Activated CD4-positive, alpha-beta T cell treated with anti-CD3 and anti-CD28 coated beads, Interleukin-2, amount 50 U/mL, for 4 hours (primary cell): ENCODE measurements at places on chromosomes 6 and 20.

- no peak for DNase-seq
Measured at GRCh38 chr6:16503241-16503775, 258.0 kb downstream of the ATXN1 start.

DNA sequence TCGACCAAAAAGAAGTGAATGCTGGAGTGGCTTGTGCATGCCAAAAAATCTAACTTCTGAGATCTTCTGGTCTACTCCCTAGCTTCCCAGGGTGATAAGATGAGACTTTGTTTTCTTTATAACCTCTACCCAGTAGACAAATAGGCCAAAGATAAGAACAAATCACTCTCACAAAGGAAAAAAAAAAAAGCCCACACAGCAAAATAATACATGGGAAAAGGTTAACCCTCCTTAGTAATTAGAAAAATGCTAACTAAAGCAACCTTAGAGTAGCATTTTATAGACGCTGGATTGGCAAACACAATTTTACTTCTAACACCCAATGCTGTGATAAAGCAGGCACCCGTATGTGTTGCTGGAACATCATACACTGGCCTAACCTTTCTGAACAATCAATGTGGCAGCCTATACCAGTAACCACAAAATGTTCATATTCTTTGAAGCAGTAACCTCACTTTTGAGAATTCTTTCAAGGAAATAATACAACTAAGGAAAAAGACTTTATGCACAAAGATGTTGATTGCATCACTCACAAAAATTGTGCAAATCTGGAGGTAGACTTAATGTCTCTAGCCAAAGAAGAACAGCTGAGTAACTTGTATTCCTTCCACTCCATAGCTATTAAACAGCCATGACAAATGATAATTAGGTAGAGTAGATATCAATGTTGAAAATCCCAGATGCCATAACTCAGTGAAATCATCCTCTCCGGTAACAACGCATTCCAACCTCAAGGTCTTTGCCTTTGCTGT lies 116.3 kb upstream of the QKI start:
- no peak for DNase-seq

DNA sequence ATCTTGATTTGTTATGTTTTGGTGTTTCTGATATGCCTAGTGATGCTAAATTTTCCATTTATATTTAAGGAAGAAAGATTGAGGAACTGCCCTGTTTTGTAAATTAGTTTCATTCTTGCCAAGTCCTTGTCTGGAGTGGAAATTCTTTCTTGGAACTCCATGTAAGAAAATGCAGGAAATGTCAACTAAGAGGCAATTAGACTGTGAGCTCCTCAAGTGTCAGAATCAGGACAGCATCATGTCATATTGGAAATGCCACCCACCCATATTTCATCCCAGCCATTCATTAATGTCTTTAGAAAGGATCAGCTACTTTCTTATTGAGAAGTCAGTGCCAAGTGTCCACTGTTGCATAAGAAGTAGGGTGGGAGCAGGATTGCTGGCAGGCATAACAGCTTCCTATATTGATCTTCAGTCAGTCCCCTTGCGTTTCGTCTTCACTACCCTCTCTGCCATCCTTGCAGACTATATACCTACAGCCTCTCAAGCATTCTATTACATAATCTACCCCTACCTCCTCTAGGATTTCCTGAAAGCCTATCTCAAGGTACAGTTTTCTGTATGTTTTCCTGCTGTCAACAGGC lies 42.4 kb downstream of the HAO1 start:
- no peak for DNase-seq

- DNase-seq, result no peak
Measured at GRCh38 chr6:77430504-77430903, 32.8 kb downstream of the HTR1B start.

DNA sequence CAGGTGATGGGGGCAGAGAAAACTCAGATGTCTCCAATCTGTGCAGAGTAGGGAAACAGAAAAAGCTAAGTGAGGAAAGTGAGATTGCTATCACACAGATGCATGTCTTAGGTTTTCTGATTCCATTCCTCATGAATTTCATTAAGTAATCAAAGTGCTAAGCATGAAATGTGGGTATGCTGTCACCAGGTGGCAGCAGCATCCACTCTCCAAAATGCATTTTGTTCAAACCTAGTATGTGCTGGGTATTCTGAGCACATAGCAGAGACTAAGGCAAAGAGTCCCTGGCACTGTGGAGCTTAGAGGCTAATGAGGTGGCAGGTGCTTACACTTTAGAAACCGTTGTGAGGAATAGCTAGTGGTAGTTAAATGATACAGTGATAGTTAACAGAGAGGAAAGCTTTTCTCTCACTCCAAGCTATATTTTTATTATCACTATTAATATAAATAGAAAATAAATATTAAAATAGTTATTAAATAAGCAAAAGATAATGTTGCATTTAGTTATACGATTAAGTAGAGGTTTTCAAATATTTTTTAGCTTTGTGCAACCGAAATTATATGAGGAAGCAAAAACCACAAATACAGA lies 179.5 kb downstream of the CDH26 start:
- no peak for DNase-seq

GRCh38 chr20:48632825-48633619 lies 194.8 kb downstream of the PREX1 start:
- DNase-seq, result no peak

DNA sequence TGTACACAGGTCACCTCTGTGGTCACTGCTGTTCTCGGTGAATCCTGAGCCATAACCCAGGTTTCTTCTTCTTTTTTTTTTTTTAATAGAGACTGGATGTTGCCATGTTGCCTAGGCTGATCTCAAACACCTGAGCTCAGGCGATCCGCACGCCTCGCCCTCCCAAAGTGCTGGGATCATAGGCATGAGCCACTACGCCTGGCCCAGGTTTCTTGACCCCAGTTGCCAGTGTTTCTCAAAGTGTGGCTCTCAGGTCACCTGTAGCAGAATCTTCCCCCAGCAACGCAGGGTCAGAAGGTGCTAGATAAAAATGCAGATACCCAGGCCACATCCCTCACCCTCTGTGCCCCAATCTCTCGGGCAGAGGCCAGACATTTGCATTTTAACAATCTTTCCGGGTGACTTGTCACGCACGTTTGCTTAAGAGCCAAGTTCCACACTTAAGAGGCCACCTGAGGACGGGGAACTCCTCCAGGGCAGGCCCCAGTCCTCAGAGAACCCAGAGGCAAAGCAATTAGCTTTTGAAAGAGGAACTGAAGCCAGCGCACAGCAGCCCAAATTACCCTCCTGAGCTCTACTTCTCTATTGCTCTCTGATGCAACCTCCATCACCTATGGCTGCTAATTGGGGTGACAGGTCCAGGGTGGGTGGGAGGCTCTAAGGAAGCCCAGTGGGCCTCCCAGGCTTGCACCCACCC lies 81.8 kb downstream of the NFATC2 start:
- DNase-seq, result no peak

DNA sequence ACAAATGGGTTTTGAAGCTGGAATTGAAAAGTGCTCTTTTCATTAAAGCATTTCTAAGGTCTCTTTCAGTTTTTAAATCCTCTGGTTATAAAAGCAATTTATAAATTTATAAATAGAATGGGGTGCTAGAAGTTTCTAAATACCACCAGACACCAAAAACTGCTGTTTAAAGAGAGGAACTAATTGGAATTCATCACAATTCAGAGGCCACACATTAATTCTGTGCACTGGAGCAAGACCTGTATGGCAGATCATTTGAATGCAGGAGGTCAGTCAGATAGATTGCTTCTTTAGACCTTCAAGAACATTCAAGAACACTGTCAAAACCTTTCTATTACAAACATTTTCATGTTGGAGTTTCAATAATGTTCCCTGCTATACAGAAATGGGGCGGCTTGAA lies 55.1 kb downstream of the ALDH8A1 start:
- DNase-seq, result no peak

DNA sequence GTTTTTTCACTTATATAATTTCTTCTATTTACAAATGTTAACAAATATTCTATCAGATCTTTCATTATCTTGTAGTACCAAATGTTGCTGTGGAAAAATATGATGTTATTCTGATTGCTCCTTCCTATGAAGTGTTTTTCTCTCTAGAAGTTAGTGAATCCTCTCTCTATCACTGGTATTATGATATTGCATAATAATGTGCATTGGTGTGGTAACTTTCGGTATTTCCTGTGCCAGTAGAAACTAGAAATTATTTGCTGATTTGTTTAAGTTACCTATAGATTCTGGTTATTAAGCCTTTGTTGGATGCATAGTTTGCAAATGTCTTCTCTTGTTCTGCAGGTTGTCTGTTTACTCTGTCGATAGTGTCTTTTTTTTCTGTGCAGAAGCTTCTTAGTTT lies 342.5 kb downstream of the CENPW start:
- DNase-seq, result no peak

DNA sequence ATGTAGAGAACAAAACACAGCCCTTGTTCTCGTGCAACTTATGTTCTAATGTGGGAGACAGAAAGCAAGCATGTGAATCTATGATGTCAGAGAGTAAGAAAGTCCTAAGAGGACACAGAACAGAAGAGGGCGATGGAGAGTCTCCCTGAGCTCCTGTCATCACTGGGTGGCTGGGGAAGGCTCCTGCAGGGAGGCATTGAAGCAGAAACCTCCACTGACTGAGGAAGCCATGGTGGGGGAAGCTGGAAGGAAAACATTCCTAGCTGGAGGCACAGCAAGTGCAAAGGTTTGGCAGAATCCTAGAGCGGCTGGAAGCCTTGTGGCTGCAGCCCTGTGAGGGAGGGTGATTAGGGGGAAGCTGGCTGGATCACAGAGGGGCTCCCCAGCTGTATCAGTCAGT lies 248.0 kb downstream of the CDH26 start:
- DNase-seq, result no peak

DNA sequence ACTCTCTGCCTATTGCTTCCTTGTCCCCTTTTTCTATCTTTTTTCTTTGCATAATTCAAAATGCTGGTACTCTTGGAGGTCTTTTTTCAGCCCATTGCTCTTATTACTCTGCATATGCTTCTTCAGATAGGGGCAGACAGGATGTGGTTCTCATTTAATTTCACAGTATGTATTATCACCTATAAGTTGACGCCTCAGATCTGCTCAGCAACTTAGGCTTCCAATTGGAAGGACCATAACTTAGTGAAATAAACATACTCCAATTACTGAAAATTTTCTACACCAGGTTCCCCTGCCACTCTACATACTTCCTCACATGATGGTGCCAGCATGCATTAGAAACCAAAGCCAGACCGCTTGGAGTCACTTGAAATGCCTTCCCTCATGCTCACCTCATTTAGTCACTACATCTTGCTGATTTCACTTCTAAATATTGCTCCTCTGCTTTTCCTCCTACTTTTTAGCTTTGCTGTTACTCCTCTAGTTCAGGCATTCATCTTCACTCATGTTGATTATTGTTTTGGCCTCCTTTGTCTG lies 34.5 kb upstream of the AHI1 start:
- DNase-seq, result no peak

GRCh38 chr6:170289951-170290295 lies 955 bp downstream of the DLL1 start:
- DNase-seq, result no peak

- peak; percentile 14 for DNase-seq
Measured at GRCh38 chr6:7087491-7087979, 20.2 kb upstream of the RREB1 start.

DNA sequence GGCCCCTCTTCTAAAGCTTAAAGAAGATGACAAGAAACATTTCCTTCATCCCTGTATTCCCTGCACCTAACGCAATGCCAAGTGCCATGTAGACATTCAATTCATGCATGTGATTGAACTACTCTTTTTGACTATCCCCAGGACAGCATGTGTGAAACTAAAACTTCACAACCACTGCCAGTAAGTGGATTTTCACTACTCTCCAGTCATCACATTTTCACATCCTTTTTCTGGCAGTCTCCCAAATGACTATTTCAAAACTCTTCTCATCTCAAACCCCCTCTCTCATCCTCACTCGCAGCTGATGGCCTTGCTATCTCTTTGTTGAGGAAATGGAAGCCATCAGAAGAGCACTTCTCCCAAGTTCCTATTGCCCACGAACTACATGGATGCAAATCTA lies 122.6 kb downstream of the OPRM1 start:
- no peak for DNase-seq

GRCh38 chr6:143598466-143599080 lies 79.2 kb upstream of the PHACTR2 start:
- no peak for DNase-seq

GRCh38 chr6:101202867-101203374 lies 190.6 kb upstream of the GRIK2 start:
- DNase-seq, result no peak

- no peak for DNase-seq
Measured at GRCh38 chr6:143689852-143690251, 12.1 kb downstream of the PHACTR2 start.

GRCh38 chr6:24517659-24518543 lies 23.1 kb downstream of the ALDH5A1 start:
- no peak for DNase-seq

DNA sequence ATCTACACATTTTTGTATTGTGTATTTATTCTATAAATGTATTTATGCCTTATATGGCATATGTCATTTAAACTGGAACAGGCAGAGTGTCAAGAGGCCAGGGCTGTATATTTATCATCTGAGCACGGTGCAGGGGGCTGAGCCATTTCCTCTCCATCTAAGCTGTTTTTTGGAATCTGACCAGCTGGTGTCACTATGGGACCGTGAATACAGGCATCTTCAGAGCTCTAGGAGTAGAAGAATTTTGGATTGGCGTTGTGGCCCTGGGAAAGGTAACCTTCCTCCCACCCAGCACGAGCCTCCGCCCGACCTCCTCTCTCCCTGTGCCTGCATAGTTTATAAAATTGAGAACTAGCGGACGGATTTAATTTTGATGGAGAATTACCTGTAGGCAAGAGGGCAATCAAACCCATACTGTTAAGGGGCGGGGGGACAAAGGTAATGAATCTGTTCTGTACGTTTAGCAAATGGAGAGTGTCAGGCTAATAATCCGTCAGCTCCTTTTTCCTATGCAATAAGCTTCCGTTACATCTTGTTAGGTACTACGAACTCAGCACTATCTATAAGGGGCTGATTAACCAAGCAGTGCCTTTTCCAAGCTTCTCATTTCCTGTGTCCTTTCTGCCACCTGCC lies 29.0 kb upstream of the EEF1E1 start:
- peak; percentile 12 for DNase-seq

DNA sequence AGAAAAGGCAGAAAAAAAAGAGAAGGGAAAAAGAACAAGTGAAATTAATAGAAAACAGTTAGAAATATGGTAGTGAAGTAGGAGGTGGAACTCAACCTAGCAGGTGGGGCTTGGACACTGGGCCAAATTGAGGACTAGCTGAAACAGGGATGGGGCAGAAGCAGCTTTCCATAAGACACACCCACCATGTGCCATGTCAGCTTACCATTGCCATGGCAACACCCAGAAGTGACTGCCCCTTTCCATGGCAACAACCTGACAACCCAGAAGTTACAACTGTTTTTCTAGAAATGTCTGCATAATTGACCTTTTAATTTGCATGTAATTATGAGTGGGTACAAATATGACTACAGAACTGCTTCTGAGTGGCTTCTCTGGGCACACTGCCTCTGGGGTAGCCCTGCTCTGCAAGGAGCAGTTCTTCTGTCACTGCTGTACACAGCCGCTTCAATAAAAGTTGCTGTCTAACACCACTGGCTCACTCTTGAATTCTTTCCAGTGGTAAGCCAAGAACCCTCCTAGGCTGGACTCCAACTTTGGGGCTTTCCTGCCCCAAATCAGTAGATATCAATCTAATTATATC lies 35.9 kb upstream of the SLC24A3 start:
- DNase-seq, result no peak
